Umbilical cord (tissue), 2 donors: ENCODE measurements at places on chromosomes 16 and 17.

GRCh38 chr17:55659661-55660060 lies 63.0 kb downstream of the TMEM100 start:
- DNase-seq, result no peak

- DNase-seq, result peak; percentile 99
Measured at GRCh38 chr17:40317880-40318829, 9.2 kb downstream of the RARA start.

- no peak for DNase-seq
Measured at GRCh38 chr17:81511554-81511803, 1.1 kb downstream of the ACTG1 start.

DNA sequence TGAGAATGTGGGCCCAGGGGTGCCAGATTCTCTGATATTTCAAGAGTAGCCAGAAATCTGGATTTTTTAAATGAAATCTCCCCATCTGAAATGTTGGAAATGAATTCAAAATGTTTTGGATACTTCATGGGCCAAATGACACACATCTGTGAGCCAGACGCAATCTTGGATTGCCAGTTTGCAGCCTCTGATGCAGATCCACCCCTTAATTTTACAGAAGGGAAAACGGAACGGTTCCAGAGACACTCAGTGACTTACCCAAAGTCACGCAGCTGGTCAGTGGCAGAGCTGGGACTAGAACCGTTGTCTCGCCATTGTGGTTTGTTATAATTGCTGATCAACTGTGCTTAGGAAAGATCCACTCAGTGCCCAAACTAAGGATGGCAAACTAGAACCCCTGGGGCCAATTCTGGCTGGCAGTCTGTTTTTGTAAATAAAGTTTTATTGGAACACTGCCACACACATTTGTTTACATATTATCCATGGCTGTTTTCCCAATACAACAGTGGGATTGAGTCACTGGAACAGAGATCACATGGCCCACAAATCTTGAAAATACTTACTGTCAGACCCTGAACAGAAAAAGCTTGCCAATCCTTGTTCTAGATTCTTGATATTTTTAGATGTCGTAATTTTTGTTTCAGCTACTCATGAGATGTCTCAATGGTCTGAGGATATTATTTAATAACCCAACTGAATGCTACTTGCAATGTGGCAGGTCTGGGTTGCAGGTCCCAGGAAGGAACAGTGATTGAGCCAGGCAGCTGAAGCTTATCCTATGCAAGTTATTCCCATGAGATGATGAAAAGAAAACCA lies 143.8 kb downstream of the AXIN2 start:
- no peak for DNase-seq

DNA sequence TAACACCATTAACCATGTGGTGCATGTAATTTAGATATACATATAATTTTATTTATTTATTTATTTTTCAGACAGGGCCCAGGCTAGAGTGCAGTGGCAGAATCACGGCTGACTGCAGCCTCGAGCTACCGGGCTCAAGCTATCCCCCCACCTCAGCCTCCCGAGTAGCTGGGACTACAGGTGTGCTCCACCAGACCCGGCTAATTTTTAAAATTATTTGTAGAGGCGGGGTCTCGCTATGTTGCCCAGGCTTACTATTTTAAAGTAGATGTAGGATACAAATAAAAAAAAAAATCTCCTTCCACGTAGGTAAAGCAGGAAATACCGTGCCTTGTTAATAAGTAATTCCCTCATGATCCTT lies 446 bp upstream of the COQ7 start:
- no peak for DNase-seq

GRCh38 chr16:48057048-48057447 lies 98.7 kb downstream of the ABCC12 start:
- DNase-seq, result no peak

GRCh38 chr17:39156491-39156890 lies 5.1 kb upstream of the PLXDC1 start:
- DNase-seq, result peak; percentile 50

GRCh38 chr17:61253937-61254574 lies 145.6 kb upstream of the TBX2 start:
- DNase-seq, result peak; percentile 47

DNA sequence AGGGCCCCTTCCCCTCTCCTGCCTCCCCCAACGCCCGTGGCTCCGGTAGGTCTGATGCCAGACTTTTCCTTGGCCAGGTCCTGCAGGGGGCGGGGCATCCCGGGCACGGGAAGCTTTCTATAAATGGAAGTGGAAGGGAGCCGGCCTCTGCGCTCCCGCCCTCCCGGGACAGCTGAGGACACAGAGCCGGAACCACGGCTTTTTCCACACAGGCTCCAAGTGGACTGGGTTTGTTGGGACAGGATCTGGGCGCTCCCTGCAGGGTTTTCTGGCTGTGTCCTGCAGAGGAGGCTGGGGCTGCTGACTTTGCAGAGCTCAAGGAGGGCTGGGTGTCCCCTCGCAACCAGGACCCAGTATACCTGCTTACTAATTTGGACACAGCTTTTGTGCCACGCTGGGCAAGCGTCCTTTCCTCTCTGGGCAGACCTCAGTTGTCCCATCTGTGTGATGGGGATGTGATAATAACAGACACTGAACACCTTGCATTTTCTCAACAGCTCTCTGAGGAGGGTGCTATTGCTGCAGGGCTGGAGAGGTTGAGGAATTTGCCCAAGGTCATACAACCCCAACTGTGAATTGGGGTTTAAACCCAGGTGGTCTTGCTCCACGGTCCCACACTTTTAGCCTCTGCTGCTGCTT lies 1.8 kb downstream of the TNS4 start:
- peak; percentile 79 for DNase-seq
